Aorta (tissue), 5 donors: ENCODE measurements at places on chromosomes 7 and 10. TPM values are rescaled to one million over a fixed set of nuclear protein-coding genes. Genes with fewer than 3 reads are reported as not detected.

- DNase-seq = no peak
Measured at GRCh38 chr7:104569751-104570150, 241.3 kb downstream of the LHFPL3 start.

DNA sequence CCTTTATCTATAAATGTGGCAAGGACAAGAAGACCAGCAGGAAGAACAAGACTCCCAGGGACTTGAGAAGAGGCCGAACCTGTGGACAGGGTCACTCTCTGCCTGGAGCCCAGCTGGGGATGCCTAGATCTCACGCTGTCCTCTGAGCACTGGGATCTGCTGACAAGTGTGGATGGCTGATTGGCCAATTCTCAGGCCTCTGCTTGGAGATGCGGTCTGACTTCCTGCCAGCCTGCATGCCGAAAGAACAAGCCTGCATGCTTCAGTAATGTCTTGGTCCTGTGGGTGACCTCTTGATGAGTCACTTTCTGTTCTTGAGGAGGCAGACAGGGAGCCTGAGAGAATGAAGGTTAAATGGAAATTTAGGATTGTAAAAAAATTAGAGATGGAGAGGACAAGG is 84.7 kb downstream of the TMEM178B start:
- peak; percentile 66 for DNase-seq

- DNase-seq = peak; percentile 59
Measured at GRCh38 chr7:2482725-2483451, 6.7 kb upstream of the GRIFIN start.

- no peak for DNase-seq
Measured at GRCh38 chr7:30929686-30930085, 18.0 kb downstream of the AQP1 start.

GRCh38 chr7:2257651-2258050 is 15.6 kb downstream of the NUDT1 start:
- DNase-seq = no peak

DNA sequence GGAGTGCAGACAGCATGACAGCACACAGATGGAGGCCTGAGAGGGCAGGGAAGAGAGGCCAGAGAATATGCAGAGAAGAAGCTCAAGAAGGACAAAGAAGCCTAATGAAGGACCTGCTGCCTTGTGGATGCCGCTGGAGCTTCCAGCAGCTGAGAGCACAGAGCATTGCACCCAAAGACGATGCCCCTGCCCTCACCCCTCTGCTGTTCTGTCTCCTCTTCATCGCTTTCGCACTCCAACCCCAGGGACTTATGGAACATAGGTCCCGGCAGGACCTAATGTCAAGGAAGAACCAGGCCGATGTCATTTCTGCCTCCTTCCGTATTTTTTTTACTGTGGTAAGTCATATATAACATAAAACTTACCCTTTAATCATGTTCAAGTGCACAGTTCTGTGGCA is 12.3 kb upstream of the INSIG1 start:
- DNase-seq = no peak

GRCh38 chr7:147432079-147432478 is 1158.5 kb upstream of the C7orf33 start:
- DNase-seq = no peak

DNA sequence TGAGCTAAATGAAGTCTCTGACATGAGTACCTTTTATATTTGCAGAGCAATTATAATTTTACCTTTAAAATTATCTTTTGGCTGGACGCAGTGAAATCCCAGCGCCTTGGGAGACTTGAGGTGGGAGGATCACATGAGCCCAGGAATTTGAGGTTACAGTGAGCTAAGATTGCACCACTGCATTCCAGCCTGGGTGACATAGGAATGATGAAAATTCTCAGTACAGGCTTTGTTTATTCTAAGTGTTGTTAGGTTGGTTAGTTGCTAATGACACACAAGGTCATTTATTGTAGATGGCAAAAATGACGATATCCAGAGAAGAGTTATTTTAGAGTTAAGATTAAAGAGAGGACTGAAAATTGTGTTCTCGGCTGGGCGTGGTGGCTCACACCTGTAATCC is 87.6 kb downstream of the XRCC2 start:
- no peak for DNase-seq

- no peak for DNase-seq
Measured at GRCh38 chr10:28431139-28431538, 101.8 kb upstream of the WAC start.

DNA sequence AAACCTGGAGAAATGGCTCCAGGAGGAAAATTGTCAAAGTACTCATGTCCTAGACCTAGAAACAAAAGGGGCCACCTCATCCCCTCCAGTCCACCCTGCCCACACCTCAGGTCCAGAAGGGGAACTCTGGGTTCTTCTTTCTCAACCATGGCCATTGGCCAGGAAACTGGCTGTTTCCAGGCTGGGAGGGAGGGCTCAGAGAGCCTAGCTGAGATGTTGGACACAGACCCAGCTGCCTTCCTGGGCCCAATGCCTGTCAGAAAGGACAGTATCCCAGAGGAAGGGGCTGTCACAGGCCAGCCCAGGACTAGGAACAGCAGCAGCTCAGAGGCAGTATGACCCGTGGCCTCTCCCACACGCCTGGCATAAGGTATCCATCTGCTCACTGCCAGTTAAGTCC is 9.6 kb downstream of the GRID1 start:
- DNase-seq = no peak

GRCh38 chr10:86651021-86651471 is 3.3 kb upstream of the OPN4 start:
- peak; percentile 57 for DNase-seq

GRCh38 chr7:1917221-1918062 is 247.4 kb downstream of the ELFN1 start:
- no peak for DNase-seq

GRCh38 chr10:77639756-77640155 is 2.1 kb upstream of the KCNMA1 start:
- DNase-seq = no peak

- DNase-seq = no peak
Measured at GRCh38 chr10:124305984-124306383, 112.7 kb downstream of the OAT start.

GRCh38 chr10:70761031-70761601 is 24.1 kb downstream of the TBATA start:
- peak; percentile 59 for DNase-seq

DNA sequence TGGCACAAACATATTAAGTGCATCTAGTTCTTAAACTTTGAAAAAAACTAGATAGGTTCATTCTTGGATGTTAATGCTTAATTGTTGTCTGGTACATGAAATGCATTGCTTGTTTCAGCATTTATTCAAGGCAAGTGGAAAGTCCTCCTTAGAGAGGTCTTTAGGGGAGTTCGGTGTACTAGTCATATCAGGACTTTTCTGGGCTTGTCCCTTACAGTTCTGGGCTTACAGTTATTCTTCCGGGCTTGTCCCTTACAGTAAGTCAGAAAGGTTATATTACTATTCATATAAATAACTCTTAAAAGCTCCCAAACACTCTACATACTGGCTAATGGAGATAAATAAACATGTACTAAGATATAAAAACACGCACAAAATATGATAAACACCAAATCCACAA is 61.6 kb upstream of the MRLN start:
- no peak for DNase-seq

DNA sequence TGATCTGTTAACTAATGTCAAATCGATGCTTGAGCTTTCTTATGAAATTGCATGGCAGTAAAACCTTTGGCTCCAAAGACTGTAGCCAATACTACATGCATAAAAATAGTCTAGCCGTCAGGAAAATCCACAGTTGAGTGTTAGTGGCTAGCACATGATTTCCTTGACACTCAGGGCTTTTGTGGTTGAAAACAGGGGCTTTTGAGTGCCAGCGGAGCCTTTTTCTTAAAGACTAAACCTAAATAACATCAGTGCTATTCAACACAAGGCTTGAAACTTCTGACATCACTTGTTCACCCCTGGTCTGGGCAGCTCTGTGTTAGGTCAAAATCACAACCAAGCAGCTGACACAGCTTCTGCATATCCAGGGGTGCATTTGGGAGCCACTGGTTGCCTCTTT is 124.2 kb upstream of the BMPER start:
- DNase-seq = no peak

DNA sequence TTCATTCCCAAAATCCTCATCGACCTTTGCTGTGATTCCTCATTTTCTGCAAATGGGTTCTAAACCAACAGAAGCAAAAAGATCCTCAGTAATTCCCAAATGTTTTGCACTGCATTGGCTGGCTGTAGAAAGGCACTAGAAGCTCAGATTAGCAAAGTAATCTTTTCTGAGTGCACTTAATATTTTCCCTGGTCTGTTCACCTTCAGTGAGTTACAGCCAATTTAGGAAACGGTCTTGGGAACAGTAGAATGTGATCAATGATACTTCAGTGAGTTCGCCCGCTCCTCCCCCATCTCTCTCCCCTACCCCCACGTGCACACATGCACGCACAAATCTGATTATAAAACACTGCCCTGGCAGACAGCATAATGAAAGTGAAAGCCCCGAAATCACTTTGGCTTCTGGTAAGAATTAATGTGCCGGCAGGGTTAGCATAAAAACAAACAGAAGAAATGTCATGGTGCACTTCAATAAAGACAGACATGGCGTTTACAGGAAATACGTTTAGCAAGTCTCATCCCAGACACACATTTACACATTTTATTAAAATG is 201.3 kb upstream of the CDCA7L start:
- DNase-seq = no peak

GRCh38 chr10:62873866-62874265 is 57.7 kb upstream of the EGR2 start:
- DNase-seq = no peak

DNA sequence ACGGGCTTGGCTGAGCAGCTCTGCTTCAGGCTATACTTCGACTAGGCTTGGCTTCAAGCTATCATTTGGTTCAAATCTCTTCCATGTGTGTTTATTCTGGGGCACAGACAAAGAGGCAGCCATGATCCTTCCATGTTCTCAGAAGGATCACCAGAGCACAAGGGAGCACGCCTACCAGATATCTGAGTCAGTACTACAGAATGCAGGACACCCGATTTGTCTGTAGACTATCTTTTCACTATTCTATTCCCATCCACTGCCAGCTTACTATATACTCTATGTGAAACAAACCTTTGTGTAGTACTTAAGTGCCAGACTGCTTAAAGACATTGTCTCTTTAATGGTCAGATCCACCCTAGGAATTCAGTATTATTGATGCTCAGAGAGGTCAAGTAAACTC is 35.1 kb downstream of the CH25H start:
- no peak for DNase-seq

DNA sequence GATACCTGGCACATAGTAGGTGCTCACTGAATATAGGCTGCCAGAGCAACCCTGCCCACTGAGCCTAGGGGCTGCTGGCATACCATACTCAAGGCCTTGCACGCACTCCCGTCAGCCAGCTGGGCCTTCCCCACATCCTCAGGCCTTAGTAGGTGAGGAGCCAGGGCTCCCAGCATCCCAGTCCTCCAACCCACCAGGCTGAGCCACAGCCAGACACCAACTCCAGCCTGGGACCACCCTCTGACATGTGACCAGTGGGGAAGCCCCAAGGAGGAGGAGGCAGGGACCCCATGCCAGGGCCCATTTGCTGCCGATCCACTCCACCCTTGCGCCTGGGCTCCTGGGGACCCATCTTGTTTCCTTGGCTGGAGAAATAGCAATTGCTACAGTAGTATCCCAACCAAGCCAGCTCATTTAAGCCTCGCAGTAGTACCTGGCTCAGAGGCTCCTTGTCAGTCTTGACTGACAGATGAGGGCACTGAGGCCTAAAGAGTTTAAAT is 11.4 kb downstream of the SLIT1 start:
- DNase-seq = no peak

- no peak for DNase-seq
Measured at GRCh38 chr7:121046893-121047468, 58.5 kb downstream of the CPED1 start.

- no peak for DNase-seq
Measured at GRCh38 chr10:130491693-130492050, 355.5 kb downstream of the GLRX3 start.

GRCh38 chr10:124957404-124957947 is 15.6 kb downstream of the ZRANB1 start:
- no peak for DNase-seq

GRCh38 chr7:90262438-90262837 is 17.5 kb downstream of the CFAP69 start:
- DNase-seq = no peak

- no peak for DNase-seq
Measured at GRCh38 chr7:129427526-129428045, 6.6 kb upstream of the STRIP2 start.

- DNase-seq = no peak
Measured at GRCh38 chr7:34821932-34822558, 164.0 kb downstream of the NPSR1 start.

- no peak for DNase-seq
Measured at GRCh38 chr10:14356921-14357320, 26.2 kb upstream of the FRMD4A start.

DNA sequence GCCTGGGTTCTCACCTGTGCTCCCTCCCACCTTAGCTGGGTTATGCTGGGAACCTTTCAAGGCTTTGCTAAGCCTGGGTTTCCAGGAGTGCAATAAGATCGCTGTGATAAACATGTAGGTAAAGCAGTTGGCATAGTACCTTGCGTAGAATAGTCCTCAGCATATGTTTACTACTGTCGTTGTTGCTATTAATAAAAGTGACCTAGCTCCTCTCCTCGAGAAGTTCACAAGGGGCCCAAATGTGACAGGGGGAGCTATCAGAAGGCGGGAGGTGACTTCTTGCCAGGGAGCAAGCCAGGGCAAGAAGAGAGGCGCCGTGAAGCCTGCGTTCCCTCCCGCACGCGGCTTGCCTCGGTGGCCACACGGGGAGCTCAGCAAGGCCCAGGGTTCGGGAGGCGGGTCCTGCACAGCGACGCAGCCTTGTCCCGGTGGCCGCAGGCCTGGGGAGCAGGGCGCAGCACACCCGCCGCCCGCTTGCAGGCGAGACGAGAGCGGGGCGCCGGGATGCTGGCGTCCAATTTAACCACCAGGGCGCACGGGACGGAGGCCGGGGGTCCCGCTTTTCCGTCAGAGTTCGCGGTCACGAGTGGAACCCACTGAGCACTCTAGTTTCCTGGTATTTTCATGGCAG is 106.2 kb downstream of the SNX10 start:
- peak; percentile 85 for DNase-seq

DNA sequence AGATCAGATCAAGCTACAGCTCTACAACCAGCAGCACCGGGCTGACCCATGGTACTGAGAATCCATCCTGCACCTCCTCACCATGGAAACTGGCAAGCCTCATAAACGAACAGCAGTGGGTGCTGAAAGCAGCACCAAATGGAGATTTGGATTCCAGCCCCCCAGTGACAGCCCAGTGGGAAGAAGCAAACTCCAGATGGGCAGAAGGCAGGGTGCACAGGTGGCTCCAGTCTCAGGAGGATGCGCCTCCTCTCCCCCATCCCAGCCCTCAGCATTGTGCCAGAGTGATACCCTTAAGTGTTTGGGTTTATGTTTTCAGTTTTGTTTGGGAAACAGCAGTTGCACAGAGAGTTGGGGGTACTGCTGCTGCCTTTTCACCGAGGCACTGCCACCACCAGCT is 20.6 kb upstream of the SMO start:
- no peak for DNase-seq

SPDYE16 gene
- total RNA-seq = 0.48 TPM

FAM170B gene
- total RNA-seq = not detected

CCDC172 gene
- total RNA-seq = not detected

LEP gene
- total RNA-seq = 0.45 TPM

PPP1R9A gene
- 12.0 TPM for total RNA-seq

SYT15 gene
- 8.8 TPM for total RNA-seq

ANXA11 gene
- total RNA-seq = 227 TPM

CPN1 gene
- not detected for total RNA-seq

AKR1C3 gene
- 36.2 TPM for total RNA-seq

SLC26A4 gene
- 2.3 TPM for total RNA-seq

CRYGN gene
- total RNA-seq = 0.84 TPM

AZGP1 gene
- 1.3 TPM for total RNA-seq

LRRC18 gene
- not detected for total RNA-seq

OR13A1 gene
- not detected for total RNA-seq

CALHM3 gene
- total RNA-seq = not detected

NXPH1 gene
- not detected for total RNA-seq
